Pulmonary artery endothelial cell (primary cell): ENCODE measurements at places on chromosomes 1 and 21. TPM values are rescaled to one million over a fixed set of nuclear protein-coding genes. Genes with fewer than 3 reads are reported as not detected.

The WNT2B gene
- total RNA-seq: 1.3 and 1.9 TPM in 2 replicates

The TPTE gene
- total RNA-seq: not detected in 2 replicates

The CHIA gene
- not detected in 2 replicates for total RNA-seq

The PLA2G4A gene
- total RNA-seq: 18.6 and 18.9 TPM in 2 replicates

The OR6K3 gene
- total RNA-seq: not detected in 2 replicates

The TRIM17 gene
- not detected in 2 replicates for total RNA-seq

The WNT9A gene
- 4.1 and 4.9 TPM in 2 replicates for total RNA-seq

The PTGER3 gene
- under 0.01 TPM in 1 of 2 replicates, not detected in the other for total RNA-seq

The SYTL1 gene
- under 0.01 and 0.78 TPM in 2 replicates for total RNA-seq

The SMPDL3B gene
- total RNA-seq: 0.26 and 0.39 TPM in 2 replicates

The RAP1GAP gene
- total RNA-seq: 0.04 and 0.07 TPM in 2 replicates

The KCNE2 gene
- not detected in 2 replicates for total RNA-seq

The PRAMEF26 gene
- total RNA-seq: not detected in 2 replicates

The AUNIP gene
- total RNA-seq: 5.1 and 5.8 TPM in 2 replicates

The FAM229A gene
- 0.53 and 0.60 TPM in 2 replicates for total RNA-seq

The C1orf94 gene
- not detected in 2 replicates for total RNA-seq

The DMRTA2 gene
- not detected in 2 replicates for total RNA-seq

The RXFP4 gene
- total RNA-seq: 0.14 TPM in 1 of 2 replicates, not detected in the other

The PLCH2 gene
- 0.04 and 0.13 TPM in 2 replicates for total RNA-seq

The TMEM200B gene
- 0.92 and 1.7 TPM in 2 replicates for total RNA-seq

The AIRE gene
- under 0.01 TPM in 1 of 2 replicates, not detected in the other for total RNA-seq

The PLPP3 gene
- total RNA-seq: 18.5 and 28.6 TPM in 2 replicates

The BEND5 gene
- total RNA-seq: not detected in 2 replicates

The DAB1 gene
- total RNA-seq: not detected in 2 replicates

The TRNP1 gene
- 10.9 and 12.3 TPM in 2 replicates for total RNA-seq

The HRNR gene
- total RNA-seq: not detected in 2 replicates

The GRHL3 gene
- total RNA-seq: not detected in 2 replicates

The TENT5C gene
- total RNA-seq: 0.07 and 0.21 TPM in 2 replicates

The ODR4 gene
- total RNA-seq: 12.9 and 18.3 TPM in 2 replicates

The RASAL2 gene
- 9.6 and 13.5 TPM in 2 replicates for total RNA-seq

The HES4 gene
- 9.1 and 17.8 TPM in 2 replicates for total RNA-seq

The NDUFV3 gene
- total RNA-seq: 43.7 and 49.1 TPM in 2 replicates

The DHCR24 gene
- total RNA-seq: 126 and 212 TPM in 2 replicates

The TSPEAR gene
- not detected in 2 replicates for total RNA-seq

The MAP3K21 gene
- 0.26 and 0.28 TPM in 2 replicates for total RNA-seq

The MX2 gene
- total RNA-seq: 0.35 and 0.59 TPM in 2 replicates

The LHX8 gene
- not detected in 2 replicates for total RNA-seq

The OR2L2 gene
- 0.07 TPM in 1 of 2 replicates, not detected in the other for total RNA-seq

The U2AF1 gene
- total RNA-seq: 52.6 and 56.7 TPM in 2 replicates
